ENCODE measurements at places on chromosomes 5 and 9. TPM values are rescaled to one million over a fixed set of nuclear protein-coding genes. Genes with fewer than 3 reads are reported as not detected.
A peak's percentile ranks its signal among the peaks of the same experiment; 100 is the strongest.

Gene RMRP
- 16,039 TPM for total RNA-seq

Gene GRXCR2
- total RNA-seq, result not detected

Gene UBLCP1
- total RNA-seq, result 29.4 TPM

Gene NOXA1
- total RNA-seq, result 14.3 TPM

Gene REEP2
- 31.0 TPM for total RNA-seq

Gene SELENOP
- total RNA-seq, result 96.2 TPM

Gene TNC
- 16.1 TPM for total RNA-seq

Gene RAI14
- total RNA-seq, result 83.1 TPM

DNA sequence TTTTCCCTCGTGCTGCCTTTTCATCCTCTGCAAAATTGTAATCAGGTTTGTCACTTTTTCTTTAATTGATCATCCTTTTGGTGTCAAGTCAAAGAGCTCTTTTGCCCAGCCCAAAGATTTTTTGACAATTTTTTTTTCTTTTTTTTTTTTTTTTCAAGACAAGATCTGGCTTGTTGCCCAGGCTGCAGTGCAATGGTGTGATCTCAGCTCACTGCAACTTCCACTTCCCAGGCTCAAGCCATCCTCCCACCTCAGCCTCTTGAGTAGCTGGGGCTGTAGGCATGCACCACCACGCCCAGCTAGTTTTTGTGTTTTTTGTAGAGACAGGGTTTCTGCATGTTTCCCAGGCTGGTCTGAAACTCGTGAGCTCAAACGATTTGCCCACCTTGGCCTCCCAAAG is 36.7 kb downstream of the CDK7 start:
- no peak for DNase-seq
- H3K27ac ChIP-seq, result peak overlapping the region; percentile 42
- H3K27me3 ChIP-seq, result no peaks in the 10 kb centered on the region
- peaks cover 20% of the 10 kb centered on the region for H3K36me3 ChIP-seq
- H3K4me3 ChIP-seq, result no peak overlapping the region
- no peaks in the 10 kb centered on the region for H3K4me1 ChIP-seq

DNA sequence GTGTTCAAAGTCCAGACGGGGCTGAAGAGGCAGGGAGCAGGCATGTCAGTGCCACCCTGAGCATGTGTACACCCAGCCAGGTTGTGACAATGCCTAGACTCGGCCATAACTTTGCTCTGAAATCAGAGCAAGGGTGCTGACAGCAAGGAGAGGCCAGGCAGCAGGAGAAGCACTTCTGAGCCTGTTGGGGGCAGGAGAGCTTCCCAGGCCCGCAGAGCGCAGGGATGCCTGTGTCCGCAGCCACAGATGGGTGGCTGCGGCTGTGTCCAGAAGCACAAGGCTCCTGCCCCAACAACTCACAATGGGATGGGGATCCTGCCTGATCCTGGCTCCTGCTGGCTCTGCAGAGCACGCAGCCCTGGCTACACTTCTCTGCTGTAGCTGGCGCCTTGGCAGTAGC is 373.9 kb downstream of the CHSY3 start:
- no peaks in the 10 kb centered on the region for H3K36me3 ChIP-seq
- no peaks in the 10 kb centered on the region for H3K4me1 ChIP-seq
- no peak overlapping the region for H3K4me3 ChIP-seq

DNA sequence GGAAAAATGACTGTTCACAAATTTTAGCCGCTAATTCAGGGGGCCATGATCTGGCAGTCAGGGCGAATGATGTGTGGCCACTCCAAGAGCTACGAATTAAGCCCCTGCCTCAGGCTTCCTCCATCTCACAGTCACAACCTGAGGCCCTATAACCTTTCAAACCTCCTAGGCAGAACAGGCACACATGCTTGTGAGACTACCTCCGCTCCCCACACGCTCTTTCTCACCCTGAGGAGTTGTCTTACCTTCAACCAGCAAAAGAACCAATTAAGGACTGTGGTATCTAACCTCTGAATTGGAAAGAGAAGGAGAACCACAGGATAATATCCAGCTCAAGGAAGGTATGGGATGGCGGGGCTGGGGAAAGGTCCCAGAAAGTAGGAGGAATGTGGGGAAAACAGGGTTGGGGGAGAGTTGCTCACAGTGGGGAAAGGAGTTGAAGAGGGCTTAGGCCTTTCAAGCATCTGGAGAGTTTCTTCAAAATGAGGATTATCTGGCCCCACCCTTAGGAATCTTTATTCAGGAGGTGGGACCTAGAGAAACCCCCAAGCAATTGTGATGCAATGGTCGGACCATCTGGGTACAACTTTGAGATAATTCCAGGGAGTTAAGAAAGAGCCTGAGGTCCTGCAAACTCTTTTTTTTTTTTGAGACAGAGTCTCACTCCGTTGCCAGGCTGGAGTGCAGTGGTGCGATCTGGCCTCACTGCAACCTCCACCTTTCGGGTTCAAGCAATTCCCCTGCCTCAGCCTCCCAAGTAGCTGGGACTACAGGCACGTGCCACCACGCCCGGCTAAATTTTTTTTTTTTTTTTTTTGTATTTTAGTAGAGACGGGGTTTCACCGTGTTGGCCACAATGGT is 5.5 kb downstream of the PCDH1 start:
- DNase-seq, result no peak
- H3K36me3 ChIP-seq, result peaks cover 3% of the 10 kb centered on the region

- no peaks in the 10 kb centered on the region for H3K27me3 ChIP-seq
- H3K27ac ChIP-seq, result no peak overlapping the region
- no peak for DNase-seq
Measured at GRCh38 chr5:80644900-80645299, 9.6 kb upstream of the MSH3 start.

- H3K4me1 ChIP-seq, result peaks cover 8% of the 10 kb centered on the region
- peak overlapping the region; percentile 42 for H3K4me3 ChIP-seq
- H3K27me3 ChIP-seq, result peaks cover 13% of the 10 kb centered on the region
- H3K36me3 ChIP-seq, result no peaks in the 10 kb centered on the region
Measured at GRCh38 chr5:170315154-170315553, 17.6 kb upstream of the LCP2 start.

GRCh38 chr9:125479846-125480615 is 218.4 kb downstream of the GAPVD1 start:
- peaks cover 25% of the 10 kb centered on the region for H3K4me1 ChIP-seq
- H3K27ac ChIP-seq, result peak overlapping the region; percentile 23
- no peak overlapping the region for H3K4me3 ChIP-seq
- no peak for DNase-seq

DNA sequence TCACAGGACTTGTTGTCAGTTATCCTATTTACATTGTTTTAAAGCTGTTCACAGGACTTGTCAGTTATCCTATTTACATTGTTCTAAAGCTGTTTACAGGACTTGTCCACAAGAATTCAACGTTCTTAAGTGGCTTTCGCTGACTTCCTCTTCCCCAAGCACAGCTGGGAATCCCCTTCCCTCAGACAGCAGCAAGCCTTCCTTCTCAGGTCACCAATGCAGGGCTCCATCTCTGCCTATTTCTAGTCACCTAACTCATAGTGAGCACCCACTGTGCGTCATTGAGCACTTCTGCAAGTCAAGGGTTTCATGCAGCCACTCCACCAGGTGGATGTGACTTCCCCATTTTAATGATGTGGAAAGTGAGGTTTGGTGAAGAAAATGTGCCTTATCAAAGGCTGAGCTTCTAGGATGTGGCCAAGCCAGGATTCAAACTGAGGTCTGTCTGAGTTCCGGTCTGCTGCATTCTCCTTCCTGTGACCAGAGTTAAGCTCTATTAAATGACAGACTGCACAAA is 109.8 kb upstream of the ZNF462 start:
- no peak for DNase-seq
- no peaks in the 10 kb centered on the region for H3K4me1 ChIP-seq
- H3K4me3 ChIP-seq, result no peak overlapping the region
- no peaks in the 10 kb centered on the region for H3K36me3 ChIP-seq
- H3K27me3 ChIP-seq, result no peaks in the 10 kb centered on the region

GRCh38 chr5:3430691-3431090 is 164.9 kb upstream of the IRX1 start:
- H3K36me3 ChIP-seq, result no peaks in the 10 kb centered on the region
- H3K27ac ChIP-seq, result no peak overlapping the region
- no peak for DNase-seq
- peaks cover 72% of the 10 kb centered on the region for H3K27me3 ChIP-seq

GRCh38 chr9:111096051-111096450 is 57.8 kb upstream of the LPAR1 start:
- peaks cover 43% of the 10 kb centered on the region for H3K4me1 ChIP-seq
- peaks cover 17% of the 10 kb centered on the region for H3K27me3 ChIP-seq
- no peak overlapping the region for H3K27ac ChIP-seq
- no peaks in the 10 kb centered on the region for H3K36me3 ChIP-seq

DNA sequence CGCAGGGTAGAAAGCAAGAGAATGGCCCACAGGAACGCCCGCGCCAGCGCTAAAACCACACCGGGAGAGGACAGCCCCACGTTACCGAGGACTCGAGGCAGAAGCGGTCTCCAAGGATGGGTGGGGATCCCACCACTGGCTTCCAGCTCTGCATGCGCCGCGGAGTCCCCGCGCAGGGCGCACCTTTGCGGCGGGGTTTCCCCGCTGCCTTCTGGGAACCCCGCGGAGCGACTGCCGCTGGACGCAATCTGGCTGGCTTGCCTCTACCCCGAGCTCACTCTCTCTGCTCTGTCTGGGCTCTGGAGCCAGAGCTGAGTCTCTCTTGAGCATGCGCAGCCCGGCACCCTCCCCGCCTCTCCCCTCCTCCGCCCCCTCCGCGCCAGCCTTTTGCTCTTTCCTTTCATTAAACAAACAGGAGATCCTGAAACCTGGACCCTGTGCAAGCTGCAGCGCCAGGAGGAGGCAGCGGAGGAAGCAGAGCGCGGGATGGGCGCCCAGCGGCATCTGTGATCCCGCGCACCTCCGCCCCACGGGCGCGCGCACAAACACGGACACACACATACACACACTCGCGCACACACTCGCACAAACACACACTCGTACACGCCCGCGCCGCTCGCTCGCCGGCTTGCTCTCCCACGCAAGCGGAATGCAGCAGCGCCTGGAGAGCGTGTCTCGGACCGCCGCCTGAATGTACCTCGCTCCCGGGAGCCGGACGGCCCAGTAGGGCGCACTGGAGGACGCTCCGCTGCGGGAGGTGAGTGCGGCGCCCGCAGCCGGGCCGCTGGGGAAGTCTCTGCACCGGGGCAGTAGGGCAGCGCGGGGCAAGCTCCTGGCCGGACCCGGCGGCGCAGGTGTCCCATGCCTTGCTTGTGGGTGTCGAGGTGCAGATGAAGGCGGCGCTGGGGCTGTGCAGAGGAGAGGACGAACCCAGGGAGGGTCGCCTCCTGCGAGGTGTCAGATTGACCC is at the start of gene PLPPR1:
TSS of gene PLPPR1 (plus strand) at position 382 of the 969 bp plus-strand sequence.
- peak within 1 kb of the TSS; percentile 40 for H3K27ac ChIP-seq
- peak; percentile 79 for DNase-seq
- no peaks in the 10 kb centered on the region for H3K36me3 ChIP-seq
- H3K4me1 ChIP-seq, result peaks cover 5% of the 10 kb centered on the region

GRCh38 chr5:79181419-79182022 is 54.4 kb upstream of the JMY start:
- no peaks in the 10 kb centered on the region for H3K4me1 ChIP-seq
- H3K36me3 ChIP-seq, result no peaks in the 10 kb centered on the region
- no peak overlapping the region for H3K27ac ChIP-seq
- no peak overlapping the region for H3K4me3 ChIP-seq

- no peak overlapping the region for H3K27ac ChIP-seq
- peaks cover 10% of the 10 kb centered on the region for H3K27me3 ChIP-seq
- H3K4me3 ChIP-seq, result peak overlapping the region; percentile 99
- peaks cover 44% of the 10 kb centered on the region for H3K4me1 ChIP-seq
Measured at GRCh38 chr9:132077881-132078698, 1.6 kb downstream of the MED27 start.

GRCh38 chr5:93403141-93403928 is 177.7 kb downstream of the NR2F1-AS1 start:
- peaks cover 11% of the 10 kb centered on the region for H3K27me3 ChIP-seq
- no peaks in the 10 kb centered on the region for H3K36me3 ChIP-seq
- no peak overlapping the region for H3K4me3 ChIP-seq
- DNase-seq, result no peak
- peaks cover 40% of the 10 kb centered on the region for H3K4me1 ChIP-seq
